ENCODE measurements at places on chromosomes 11 and 22.

DNA sequence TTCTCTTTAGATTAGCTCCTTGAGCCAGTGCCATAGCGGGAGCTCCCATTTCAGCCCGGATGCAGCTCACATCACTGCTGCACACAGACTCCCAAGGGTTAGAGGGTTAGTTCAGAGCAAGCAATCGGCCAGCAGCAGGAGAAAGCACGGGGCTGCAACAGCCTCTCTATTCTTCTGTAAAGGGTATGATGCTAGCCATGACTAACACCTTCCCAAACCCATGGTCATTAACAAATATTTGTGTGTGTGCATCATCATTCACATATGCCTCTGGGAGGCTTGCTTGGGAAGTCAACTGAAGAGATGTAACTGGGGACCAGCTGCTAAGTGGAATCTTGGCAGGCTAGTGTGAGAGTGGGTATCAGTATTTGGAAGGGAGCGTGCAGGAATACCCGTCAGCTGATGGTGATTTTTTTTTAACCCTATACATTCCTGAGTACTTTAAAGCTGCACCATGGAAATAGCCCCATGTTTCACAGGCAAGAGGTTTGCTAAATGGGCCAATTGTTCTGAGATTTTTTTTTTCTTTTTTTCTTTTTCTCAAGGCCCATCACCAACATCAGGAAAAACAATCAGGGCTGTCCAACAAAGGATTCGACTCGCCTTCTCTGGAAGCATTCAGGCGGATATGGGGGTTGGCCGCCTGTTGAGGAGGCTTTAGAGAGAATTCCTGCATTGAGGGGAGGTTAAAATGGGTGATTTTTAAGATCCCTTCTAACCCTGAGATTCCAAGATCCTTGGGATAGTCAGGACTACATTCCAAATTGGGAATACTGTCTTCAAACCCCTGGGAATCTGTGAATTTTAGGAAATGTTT lies 33.2 kb upstream of the CCDC89 start:
- DNase-seq = no peak

DNA sequence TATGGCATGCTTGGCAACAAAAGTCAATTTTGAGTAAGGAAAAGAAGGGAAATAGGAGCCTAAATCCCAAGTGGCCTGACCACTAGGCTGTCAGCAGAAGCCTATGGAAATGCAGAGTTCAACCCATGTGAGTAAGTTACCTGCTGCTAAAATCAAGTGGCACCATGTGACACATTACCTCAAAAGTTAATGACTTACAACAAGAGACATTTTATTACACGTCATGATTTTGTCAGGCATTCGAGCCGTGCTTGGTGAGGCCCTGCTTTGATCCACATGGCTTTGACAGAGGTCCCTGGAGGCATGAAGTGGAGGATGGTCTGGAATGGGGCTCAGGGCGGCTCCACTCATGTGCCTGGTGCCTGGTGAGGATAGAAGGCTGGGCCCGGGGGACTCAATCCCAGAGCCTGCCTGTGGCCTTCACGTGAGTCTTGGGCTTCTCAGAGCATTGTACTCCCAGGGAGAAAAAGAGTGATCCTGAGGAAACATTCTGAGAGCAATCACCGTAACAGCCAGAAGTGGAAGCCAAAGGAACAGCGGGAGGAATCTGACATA lies 339.1 kb upstream of the B3GAT1 start:
- no peak for DNase-seq

DNA sequence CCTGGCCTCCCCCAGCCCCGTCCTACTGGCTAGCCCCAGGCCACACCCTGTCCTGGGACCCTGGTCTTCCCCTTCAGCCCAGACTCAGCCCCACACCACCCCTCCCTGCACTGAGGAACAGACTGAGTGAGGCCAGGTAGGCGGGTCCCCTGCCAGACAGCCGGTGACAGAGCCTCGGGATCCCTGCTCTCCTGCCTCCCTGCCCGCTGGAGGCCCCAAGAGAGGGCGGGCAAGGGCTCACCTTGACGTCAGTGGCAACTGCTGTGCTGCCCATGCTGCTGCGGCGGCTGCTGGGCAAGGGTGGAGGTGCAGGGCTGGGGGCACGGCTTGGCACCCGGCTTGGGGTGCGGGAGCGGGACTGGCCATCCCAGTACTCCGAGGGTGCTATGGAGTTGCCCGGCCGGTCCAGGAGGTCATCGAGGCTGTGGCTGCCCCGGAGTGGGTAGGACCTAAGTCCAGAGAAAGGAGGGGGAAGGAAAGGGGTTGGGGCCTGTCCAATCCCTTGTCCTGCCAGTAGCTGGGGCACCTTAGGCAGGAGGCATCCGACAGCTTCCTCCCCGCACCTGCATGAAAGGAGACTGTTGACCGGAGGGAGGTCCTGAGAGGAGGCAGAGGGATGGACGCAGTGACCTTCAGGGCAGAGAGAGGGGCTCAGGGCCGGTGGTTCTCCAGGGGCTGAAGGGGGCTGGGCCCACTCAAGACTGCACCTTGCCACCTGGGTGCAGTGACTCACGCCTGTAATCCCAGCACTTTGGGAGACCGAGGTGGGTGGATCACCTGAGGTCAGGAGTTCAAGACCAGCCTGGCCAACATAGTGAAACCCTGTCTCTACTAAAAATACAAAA lies 2.2 kb upstream of the SLC16A8 start:
- no peak for DNase-seq

- peak; percentile 29 for DNase-seq
These were observed 1.0 kb upstream of the FNBP4 start for GRCh38 chr11:47768101-47768612.

- no peak for DNase-seq
These were observed 7.8 kb upstream of the DKK3 start for GRCh38 chr11:12016246-12016645.
